ENCODE measurements at places on chromosomes 7 and 10.

DNA sequence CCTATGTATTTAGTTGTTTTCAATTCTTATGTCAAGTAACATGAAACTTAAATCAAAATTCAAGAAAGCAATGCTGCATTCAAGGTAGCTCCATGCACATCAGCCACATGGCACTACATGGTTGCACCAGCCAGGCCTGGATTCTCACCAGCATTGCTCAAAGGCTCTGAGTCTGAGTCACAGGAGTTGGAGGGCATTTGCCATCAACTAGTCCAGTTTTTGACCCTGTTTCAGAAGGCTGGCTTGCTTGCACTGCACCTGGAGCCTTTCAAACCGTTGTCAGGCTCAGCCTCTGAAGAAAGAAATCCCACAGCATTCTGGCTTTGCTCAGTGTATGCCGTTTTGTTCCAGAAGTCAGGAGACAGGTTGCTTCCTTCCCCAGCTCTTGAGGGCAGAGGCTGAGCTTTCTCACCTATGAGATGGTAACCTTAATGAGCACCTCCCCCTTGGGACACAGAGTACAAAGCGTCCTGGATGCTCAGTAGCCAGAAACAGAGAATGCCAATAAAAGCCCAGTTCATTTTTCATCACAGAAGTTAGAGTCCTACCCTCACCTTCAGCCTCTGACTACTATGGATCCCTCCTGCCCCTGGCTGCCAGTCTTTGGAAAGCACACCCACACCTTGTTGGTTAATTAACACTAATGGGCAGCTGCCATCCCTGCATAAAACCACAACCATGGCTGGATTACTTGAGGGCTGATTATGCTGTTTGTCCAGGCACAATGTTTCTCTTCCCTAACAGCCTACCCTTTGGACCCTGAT, 288.4 kb upstream of the LRRTM3 start:
- DNase-seq, result peak; percentile 5

DNA sequence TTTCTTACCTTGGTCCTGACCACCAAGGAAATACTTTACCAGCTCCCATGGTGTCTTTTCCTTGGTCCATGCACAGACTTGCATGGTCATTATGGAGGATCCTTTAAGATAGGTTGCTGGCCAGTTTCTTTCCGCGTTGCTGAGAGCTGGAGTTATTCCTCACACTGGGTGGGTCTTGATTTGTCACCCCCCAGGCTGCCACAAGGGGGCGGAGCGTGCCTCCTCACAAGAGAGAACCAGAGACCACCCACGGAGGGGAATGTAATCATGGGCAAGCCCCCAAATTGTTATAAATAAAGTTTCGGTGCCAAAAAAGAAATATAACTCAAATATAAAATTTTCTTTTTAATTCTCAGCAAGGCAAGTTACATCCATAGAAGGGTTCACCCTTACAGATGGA, 10.5 kb upstream of the TRIM24 start:
- no peak for DNase-seq

DNA sequence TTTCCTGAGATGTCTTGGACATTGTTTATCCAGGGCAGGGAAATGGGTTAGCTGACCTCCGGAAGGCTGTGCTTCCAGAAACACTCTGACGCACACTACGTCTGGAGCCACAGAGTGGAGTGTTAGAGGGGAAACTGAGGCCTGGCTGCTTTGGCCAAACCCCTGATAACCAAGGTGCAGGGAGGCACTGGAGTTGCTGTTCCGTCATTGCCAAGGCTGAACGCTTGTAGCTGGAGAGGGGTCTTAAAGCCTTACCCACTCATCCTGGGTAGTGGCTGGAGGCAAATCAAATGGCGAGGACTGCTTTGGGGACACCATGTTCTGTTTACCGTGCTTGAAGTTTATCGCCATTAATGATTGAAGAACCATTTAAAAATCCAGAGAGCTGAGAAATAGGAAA, 604.1 kb upstream of the FOXK1 start:
- DNase-seq, result no peak

GRCh38 chr7:47343061-47343455, 238.9 kb downstream of the TNS3 start:
- no peak for DNase-seq

GRCh38 chr7:109059089-109059488, 489.4 kb downstream of the DNAJB9 start:
- DNase-seq, result no peak

GRCh38 chr10:117741524-117741923, 199.0 kb downstream of the EMX2 start:
- DNase-seq, result no peak

DNA sequence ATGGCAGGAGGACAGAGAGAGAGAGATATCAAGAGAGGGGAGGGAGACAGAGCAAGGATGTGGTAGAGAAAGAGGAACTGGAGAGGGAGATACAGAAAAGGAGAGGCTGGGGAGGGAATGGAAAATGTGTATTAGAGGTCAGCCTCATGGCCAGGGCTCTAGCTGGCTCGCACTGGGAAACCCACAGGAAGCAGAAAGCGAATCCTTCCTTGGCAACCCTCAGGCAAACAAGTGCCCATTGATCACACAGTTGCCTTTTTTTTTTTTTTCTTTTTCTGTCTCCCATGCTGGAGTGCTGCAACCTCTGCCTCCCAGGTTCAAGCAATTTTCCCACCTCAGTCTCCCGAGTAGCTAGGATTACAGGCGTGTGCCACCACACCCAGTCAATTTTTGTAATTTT, 391.2 kb downstream of the TYW1 start:
- DNase-seq, result no peak
